Activated CD8-positive, alpha-beta T cell treated with anti-CD3 and anti-CD28 coated beads for 36 hours (primary cell): ENCODE measurements at places on chromosomes 1 and 21.

- no peak for DNase-seq
Measured at GRCh38 chr1:110594456-110595352, 11.5 kb downstream of the KCNA2 start.

- DNase-seq = no peak
Measured at GRCh38 chr1:34714386-34714785, 40.5 kb upstream of the GJB5 start.

- DNase-seq = no peak
Measured at GRCh38 chr21:34914239-34914638, 134.9 kb downstream of the RUNX1 start.

DNA sequence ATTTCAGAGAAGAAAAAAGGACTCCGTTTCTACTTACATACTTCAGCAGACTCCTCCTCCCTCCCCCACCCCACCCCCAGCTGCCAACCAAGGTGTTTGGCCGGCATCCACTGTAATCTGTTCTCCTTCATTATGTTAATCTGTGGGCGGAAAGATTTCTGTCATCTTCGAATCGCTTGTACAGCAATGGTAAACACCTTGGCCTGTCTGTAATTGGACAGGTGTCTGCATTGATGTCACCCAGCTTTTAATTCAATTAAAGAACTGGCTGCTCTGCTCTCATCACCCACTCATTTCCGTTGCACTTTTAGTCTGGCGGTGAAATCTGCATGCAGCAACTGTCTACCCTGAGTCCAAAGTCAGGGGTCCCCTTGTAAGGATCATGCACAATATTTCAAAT, 368.6 kb downstream of the USH2A start:
- DNase-seq = no peak

DNA sequence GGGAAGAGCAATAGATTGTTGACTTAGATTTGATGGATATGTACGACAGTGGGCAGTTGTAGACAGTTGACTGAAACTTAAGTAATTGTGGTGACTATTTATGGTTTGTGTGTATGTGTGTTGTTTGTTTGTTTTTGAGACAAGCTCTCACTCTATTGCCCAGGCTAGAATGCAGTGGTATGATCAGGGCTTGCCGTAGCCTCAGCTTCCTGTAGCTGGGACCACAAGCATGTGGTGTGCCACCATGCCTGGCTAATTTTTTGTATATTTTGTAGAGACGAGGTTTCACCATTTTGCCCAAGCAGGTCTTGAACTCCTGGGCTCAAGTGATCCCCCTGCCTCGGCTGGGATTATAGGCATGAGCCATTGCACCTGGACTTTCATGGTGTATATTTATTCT, 9.8 kb downstream of the SDHC start:
- no peak for DNase-seq

GRCh38 chr1:219958875-219959417, 30.6 kb upstream of the SLC30A10 start:
- no peak for DNase-seq

DNA sequence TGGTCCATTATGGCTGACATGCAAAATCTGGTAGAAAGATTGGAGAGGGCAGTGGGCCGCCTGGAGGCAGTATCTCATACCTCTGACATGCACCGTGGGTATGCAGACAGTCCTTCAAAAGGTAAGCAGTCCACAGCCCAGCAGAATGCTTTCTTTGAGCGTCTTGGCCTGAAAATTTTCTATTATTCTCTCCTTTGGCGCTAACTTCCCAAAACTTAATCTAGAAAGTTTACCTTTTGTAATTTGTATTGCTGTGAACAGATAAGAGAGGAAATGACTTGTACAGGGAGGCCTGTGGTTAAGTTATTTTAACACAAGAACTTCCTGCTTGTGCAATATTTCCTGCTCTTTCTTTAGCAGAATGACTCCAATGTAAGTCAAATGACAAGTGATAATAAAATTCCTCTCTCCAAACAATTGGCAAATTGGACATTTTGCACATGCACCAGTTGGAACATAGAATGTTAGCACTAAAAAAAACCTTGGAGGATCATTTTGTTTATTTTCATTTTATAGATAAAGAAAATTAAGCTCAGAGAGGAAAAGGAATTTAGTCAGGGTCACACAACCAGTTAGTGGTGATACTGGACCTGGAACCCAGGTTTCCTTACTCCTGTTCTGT, 18.9 kb downstream of the CAP1 start:
- peak; percentile 57 for DNase-seq
